ENCODE measurements at places on chromosomes 1 and 21.

- no peak for DNase-seq
Measured at GRCh38 chr1:160260406-160261382, 1.7 kb downstream of the DCAF8 start.

DNA sequence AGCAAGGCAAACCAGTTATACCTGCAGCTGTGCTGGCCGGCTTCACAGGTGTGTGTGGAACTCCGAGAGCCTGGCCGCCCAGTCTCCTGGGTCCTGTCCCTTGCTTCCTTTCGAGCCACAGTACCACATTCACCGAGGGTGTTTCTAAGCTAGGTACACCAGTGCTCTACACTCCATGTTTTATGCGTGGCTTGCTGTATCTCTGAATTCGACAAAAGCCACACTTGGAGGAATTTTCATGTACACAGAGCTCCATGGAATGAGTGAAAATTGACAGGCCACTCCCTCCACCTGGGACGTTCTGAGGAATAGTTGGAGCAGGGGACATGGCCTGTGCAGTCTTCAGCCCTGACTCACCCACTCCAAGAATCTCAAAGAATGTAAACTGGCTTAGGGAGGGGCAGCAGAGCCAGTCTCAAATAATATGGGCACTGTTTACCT, 14.0 kb downstream of the ETS2 start:
- DNase-seq = no peak

DNA sequence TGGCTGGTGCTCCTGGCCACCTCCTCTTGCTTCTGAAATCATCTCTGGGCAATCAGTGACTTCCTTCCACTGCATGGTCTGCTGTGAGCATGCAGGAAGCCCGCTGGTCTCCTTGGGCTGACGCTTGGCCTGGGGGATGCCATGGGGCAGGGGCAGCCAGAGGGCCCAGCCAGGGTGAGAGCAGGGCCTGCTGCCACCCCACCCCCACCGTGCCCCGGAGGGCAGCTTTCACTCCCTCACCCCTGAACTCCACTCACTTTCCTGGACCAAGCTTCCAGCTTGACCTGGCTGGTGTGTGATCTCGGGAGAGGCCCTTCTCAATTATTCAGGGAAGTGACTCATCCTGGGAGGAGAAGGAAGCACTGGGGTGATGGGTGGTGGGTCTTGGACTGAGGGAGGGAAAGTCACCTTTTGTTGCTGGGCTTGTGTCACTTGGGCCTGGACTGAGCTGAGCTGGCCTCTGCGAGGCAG, 270.2 kb upstream of the CSF3R start:
- DNase-seq = no peak

GRCh38 chr1:208213786-208214185, 30.4 kb downstream of the PLXNA2 start:
- DNase-seq = no peak

- DNase-seq = no peak
Measured at GRCh38 chr1:196152975-196153374, 455.3 kb downstream of the KCNT2 start.

GRCh38 chr1:167196166-167196565, 24.5 kb upstream of the POU2F1 start:
- no peak for DNase-seq

DNA sequence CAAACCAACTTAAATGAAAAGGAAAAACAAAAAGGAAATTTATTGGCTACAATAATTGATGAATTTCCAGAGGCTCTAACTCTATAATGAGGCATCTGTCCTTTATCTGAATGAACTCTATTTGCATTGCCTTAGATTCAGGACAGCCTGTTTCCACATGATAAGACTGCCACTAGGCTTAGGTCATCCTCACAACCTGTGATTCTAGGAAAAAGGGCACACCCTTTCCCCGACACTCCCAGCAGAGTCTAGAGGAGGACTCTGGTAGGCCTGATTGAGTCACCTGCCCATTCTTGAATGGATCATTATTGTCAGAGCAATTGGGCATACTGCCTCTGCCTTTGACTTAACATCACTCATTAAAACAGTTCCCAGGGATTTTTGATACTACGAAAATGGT, 262.8 kb downstream of the TPR start:
- no peak for DNase-seq

DNA sequence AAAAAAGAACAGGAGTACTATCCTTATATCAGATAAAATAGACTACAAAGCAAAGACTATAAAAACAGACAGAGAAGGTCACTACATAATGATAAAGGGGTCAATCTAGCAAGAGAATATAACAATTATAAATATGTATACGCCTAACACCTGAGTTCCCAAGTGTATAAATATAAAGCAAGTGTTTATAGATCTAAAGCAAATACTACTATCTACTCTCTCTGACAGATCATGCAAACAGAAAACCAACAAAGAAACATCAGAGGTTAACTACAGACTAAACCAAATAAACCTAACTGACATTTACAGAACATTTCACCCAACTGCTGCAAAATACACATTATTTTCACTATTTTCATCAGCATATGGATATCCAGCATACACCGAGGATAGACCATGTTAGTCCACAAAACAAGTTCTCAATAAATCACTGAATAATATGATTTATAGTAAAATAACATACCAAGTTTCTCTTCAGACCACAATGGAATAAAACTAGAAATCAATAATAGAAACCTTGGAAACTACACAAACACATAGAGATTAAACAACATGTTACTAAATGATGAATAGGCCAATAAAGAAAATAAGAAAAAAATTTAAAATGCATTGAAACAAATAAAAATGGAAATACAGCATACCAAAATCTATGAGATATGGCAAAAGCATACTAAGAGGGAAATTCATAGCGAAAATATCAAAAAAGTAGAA, 22.7 kb downstream of the UCHL5 start:
- no peak for DNase-seq
